Activated T-helper 1 cell treated with anti-CD3 and anti-CD28 coated beads, Interleukin-12 subunit alpha, Interleukin-12 subunit beta, Interleukin-2, Interleukin-4 antibody, amounts not matched to agents 30 ng/mL and 10 ng/mL and 1 ng/mL, durations not matched to agents 14 hours and 24 hours and 36 hours (primary cell): ENCODE measurements at places on chromosomes 11 and 22. TPM values are rescaled to one million over a fixed set of nuclear protein-coding genes. Genes with fewer than 3 reads are reported as not detected.

DNA sequence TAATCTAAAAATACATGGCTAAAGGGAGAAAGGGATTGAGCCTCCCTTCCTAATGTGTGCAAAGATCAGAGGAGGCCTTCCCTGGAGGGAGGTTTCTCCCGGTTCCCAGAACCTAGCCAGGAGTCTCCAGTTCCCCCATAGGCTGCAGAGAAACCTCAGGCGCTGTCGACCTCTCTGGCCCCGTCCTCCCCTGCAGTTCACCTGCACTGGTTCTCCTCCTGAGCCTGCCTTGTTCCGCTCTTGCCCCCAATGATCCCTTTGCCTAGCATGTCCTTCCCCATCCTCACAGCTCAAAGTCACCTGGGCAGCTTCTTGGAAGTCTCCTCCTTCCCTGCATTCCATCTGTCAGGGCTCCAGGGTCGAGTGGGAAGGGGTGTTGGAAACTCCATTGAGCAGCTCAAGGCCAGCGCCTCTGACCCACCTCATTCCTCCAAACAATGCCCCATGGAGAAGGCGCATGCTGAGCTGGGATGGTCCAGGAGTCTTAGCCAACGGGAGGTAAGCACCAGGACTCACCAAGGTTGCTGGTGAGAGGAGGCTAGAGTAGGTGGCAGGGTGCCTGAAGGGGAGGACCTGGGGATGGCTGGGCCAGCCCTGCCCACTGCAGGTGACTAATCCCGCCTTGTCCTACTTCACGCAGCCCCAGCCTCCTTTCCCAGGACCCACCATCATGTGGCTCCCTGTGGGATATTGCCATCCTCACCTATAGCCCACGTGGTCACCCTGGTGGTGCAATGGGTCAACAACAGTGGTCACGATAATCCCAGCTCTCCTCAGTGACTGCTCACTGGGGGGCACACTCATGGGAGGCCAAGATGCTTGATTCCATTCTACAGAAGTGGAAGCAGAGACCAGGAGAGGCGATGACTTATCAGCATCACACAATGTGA is 15.4 kb downstream of the RSPH14 start:
- DNase-seq: no peak

DNA sequence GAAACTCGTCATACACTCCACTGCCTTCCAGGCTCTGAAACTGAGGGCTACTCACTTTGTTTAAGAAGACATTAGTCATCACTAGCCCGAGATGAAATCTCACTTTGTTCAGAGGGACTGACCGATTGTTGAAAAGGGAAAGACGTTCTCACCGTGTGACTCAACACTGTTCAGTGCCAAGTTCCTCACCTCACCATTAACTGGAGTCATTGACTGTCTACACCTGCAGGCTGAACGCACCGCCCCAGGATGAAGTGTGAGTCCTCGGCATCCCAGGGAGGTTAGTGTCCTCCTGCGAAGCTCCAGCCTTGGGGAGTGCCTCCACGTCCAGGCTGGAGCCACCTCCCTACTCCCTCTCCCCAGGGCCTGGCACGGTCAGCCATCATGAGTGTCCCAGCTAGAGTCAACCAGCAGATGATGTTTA is 30.4 kb downstream of the FADD start:
- DNase-seq: no peak

- DNase-seq: no peak
Measured at GRCh38 chr11:1779806-1780699, 16.3 kb upstream of the CTSD start.

The SLC39A13 gene
- 15.5 and 16.2 TPM in 2 replicates for total RNA-seq

DNA sequence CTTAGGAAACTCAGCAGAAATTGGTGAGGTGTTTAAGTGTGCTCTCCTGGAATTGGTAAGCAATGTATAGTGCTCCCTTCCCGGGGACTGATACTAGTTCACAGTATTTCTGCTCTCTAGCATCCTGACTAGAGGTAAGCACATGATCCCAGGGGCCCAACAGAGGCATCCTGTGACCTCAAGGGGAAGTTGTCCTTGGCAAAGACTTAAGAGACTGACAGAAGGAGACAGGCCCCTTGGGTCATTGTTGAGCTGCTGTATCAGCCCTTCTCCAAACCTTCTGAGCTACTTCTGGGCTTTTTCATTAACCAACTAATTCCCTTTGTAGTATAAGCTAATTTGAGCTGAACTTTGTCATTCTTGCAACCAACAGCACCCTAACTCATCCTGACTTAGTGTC is 4.3 kb upstream of the TBC1D22A start:
- no peak for DNase-seq

- no peak for DNase-seq
Measured at GRCh38 chr22:21796863-21797262, 61.3 kb upstream of the YPEL1 start.

GRCh38 chr11:65880027-65880426 is 390 bp downstream of the CTSW start:
- DNase-seq: no peak

The KRTAP5-7 gene
- 0.23 TPM in 1 of 2 replicates, not detected in the other for total RNA-seq

DNA sequence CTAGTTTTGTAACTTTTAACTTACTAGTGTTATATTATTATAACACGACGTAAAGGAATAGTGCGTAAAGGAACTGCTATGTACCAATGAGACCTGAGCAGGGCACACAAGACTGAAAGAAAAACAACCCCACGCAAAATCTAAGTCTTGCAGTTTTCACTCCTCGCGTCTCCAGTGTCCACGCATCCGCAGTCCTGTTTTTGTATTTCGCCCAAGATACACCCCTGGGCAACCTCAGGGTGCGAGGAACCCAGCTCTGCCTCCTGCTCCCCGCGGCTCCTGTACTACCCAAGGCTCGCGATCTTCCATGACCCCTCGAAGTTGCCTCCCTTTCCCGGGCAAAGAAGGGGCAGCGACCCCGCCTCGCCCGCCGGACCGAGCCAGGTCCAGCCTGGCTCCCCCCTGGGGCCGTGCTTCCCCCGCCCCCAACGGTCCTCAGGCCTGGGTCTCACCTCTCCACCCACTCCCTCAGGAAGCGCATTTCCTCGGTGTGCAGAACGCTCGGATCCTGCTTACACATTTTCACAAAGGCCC is 393 bp downstream of the ST13 start:
- no peak for DNase-seq

DNA sequence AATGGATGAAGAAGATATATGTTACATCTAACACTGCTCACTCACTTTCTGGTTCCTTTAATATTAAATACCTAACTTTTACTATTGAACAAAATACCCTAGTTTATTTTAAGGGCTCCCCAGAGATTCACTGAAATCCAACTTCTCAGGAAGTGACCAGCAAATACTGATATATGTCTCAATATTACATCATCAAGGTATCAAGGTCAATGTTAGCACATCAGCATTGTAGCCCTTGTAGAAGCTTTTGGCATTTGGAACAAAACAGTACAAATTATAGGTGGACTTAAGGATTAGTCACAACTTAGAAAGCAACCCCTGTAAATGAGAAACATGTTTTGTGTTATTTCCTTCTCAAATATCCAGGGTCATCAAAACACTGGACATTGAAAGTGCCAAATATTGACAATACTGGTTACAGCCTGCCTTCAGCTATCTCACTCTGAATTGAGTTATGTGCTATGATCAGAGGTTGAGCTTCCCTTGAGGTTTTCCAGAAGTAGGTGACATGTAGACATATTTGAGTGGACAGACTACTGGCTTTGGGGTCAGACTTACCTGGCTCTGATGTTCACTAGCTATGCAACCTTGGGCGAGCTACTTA is 1.9 kb upstream of the ATL3 start:
- DNase-seq: no peak

The NLRP14 gene
- total RNA-seq: 0.05 and 0.10 TPM in 2 replicates

The TPH1 gene
- 0.49 and 0.51 TPM in 2 replicates for total RNA-seq

- DNase-seq: no peak
Measured at GRCh38 chr22:32911503-32911902, 110.0 kb downstream of the TIMP3 start.

The CRYBB1 gene
- not detected in 2 replicates for total RNA-seq

The CATSPER1 gene
- total RNA-seq: 0.18 and 0.76 TPM in 2 replicates
